WTC11 (cell line): ENCODE measurements at places on chromosomes 5 and 9. TPM values are rescaled to one million over a fixed set of nuclear protein-coding genes. Genes with fewer than 3 reads are reported as not detected.

PSIP1 gene
- 302 to 321 TPM (median 311 TPM) in 3 replicates for total RNA-seq

FOXD1 gene
- total RNA-seq, result 7.0 to 10.3 TPM (median 7.9 TPM) in 3 replicates

SLC28A3 gene
- total RNA-seq, result 0.05 TPM in 2 of 3 replicates, not detected in the other

WDR38 gene
- not detected in 3 replicates for total RNA-seq

DNA sequence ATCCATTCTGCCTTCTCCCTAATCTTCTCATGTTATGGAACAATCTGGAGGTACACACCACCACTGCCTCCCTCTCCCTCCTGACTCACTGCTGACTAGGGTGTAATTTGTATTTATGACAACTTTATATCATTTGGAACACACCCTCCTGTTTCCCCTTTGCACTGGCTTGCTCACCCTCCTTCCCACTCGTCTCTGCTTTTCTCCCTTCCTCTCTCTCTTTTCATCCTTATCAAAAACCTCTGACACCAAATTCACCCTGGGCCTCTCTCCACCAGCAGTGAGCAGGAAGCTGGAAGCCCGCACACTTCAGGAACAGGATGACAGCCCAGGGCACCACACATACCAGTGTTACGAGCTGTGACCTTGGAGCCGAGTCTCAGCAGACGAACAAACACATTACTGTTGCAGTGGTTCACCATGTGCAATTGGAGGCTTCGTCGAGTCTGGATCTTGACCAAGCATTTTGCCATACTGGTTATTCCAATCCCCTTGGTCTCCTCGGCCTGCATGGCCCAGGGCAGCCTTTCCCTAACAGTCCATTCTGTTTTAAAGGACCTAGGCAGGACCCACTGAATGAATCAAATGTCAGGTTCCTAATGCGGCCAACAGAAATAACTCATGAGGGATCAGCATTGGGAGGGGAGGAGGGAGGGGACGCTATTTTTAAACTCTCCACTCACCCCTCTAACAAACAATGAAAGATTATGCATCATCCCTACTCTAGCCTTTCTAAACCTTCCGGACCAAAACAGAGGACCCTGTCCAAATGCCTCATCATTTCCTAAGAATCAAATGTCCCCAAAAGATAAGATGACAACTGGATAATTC lies 203.9 kb upstream of the RASEF start:
- DNase-seq, result no peak

DNA sequence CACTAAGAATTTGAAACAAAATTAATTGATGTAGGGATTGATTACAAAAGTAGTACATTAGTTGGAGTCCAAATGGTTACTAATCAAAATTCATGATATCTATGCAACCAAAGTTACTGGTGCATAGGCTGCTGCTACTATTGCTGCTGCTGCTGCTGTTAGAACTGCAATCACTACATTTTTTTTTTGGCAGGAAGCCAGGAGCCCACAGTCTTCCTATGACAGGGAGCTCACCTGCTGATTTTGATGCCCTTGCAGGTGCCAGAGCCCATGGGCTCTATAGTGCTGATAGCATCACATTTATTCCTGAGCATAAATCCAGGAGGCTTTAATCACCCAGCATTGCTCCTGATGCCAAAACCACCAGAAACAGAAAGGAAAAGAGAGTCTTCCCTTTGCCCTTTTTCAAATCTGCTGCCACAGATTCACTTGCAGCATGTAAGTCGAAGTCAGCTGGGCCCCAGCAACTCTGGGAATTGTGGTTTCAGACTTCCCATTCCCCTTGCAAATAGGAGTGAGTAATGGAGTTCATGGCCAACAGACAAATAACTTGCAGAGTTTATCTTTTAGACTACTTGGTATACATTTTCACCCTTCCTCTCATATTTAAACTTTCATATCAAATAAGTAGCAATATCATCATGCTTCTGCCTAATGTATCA lies 17.6 kb downstream of the SLCO6A1 start:
- no peak for DNase-seq

GRCh38 chr5:33894566-33894965 lies 2.8 kb upstream of the ADAMTS12 start:
- DNase-seq, result no peak

DNA sequence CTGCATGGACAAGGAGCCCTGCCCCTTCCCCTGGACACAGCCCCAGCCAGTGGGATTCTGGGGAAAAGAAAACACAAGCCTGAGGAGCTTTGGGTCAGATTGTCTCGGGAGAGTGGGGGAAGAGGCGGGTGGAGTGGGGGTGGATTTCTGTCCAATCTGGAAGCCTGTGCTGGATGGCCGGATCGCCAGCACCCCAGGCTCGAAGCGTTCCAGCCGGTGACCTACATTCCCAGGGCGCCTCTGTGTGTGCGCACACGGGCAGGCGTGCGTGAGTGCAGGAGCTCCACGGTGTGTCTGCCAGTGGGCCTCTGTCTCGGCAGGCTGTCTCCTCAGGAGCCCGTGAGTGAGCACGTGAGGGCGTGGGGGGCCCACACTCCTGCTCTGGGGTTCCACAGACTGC lies 74.3 kb upstream of the DAB2IP start:
- DNase-seq, result no peak

DNA sequence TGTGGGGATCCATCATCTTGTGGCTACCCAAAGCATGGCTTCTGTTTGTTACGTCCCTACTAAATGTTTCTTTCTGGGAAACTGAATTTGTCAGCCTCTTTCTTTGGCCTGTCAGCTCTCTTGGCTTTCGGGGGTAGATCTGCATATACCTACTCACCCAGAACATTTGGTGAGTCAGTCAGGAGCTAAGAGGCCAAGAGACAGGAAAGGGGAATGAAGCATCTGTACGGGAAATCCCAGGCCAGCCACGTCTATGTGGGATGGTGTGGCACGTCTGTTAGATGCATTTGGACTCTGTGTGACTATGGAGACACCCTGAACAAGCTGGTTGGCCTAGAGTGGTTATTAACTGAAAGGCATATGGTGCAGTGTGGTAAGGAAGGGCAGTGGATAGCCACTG lies 58.1 kb downstream of the CDO1 start:
- DNase-seq, result no peak

DNA sequence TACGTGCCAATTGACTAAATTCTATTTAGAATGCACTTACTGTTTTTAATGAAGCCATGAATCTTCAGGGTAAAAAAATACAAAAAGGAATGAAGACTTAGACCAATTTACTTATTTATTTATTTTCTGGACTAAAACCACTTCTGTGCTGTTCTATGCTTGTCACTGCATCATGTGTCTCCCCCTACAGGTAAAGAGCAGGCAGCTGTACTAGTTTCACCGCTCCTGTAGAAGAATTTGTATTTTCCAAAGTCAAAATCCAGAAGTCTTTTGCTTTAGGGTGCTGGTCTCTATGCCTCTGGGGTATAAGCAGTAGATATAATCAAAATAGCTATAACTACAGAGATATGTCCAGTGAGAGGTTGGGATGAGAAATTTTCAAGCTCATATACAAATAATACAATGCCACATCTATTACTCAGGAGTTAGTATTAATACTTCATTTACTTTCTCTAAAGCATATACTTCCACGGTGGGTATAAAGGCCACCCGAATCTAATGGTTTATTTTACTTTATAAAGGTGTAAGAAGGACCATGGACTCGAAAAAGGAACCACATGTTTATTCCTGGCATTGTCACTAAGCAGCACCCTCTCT lies 591.5 kb downstream of the RAB3C start:
- no peak for DNase-seq

DNA sequence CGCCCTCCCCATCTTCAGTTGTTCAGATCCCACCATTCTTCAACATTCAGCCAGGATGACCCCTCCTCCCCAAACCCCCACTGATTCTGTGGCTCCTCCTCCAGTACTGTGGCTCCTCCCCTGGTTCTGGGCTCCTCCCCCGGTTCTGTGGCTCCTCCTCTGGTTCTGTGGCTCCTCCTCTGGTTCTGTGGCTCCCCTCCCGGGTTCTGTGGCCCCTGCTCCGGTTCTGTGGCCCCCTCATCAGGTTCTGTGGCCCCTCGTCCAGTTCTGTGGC lies 32.8 kb downstream of the C5orf15 start:
- no peak for DNase-seq

DNA sequence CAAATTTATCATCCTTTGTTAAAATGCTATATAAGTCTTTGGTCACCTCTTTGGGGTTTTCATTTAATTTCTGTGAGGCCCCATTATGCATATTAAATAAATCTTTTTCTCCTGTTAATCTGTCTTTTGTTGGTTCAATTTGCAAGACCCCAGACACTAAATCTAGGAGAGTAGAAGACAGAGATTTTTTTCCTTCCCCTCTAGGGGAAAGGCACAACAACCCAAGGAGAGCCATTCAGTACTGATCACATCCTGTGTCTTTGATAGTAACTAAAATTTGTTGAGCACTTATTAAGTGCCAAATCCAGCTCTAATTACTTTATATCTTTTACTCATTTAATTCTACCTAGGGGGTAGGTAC lies 74.4 kb downstream of the ALDH7A1 start:
- no peak for DNase-seq

DNA sequence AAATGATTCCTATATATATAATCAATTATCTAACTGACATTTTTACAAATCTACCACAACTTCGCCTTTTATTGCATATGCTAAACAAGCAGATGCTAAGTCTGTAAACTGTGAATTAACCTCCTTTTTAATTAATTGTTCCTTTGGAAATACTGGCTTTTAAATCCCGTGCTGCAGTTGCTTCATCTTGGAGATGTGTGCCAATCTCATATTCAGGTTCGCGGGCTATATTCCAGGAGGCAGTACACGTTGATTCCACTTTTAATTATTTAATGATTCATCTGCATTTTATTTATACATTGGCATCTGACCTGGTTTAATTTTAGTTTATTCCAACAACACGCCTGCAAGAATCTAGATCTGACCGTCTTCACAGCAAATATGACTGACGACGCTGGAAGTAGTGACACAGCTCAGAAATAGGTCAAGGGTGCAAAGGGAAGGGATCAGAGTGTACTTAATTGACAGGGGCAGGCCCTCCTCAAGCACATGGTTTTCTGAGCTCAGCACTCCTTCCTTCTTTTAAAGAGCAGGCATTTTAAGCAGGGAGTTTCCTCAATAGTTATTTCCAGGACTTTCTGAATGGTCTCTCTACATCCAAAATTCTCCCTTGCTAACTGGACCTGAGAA lies 125.2 kb downstream of the GLIS3 start:
- no peak for DNase-seq

GRCh38 chr9:125600194-125600593 lies 106.8 kb downstream of the MAPKAP1 start:
- no peak for DNase-seq

DNA sequence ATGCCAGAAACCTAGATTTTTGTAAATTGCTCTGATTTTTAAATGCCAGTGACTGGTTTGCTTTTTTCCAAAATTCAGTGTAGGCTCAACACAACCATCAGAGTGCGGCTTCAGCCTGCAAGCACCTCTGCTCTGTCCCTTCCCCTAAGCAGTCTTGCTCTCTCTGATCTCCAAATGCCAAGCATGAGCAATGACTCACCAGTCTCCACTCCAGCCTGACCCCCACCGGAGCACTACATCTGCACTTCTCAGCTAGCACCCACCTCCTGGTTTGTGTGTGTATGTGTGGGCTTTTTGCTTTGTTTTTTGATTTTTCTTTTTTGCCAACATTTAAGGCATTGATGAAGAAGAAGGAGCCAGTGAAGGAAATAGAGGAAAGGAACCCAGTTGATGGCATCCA lies 61.4 kb upstream of the ADRA1B start:
- DNase-seq, result no peak

- DNase-seq, result peak; percentile 13
Observed at GRCh38 chr5:21919414-21920022, 933.6 kb downstream of the CDH12 start.

GRCh38 chr5:86374611-86375010 lies 243.1 kb upstream of the COX7C start:
- DNase-seq, result no peak

DNA sequence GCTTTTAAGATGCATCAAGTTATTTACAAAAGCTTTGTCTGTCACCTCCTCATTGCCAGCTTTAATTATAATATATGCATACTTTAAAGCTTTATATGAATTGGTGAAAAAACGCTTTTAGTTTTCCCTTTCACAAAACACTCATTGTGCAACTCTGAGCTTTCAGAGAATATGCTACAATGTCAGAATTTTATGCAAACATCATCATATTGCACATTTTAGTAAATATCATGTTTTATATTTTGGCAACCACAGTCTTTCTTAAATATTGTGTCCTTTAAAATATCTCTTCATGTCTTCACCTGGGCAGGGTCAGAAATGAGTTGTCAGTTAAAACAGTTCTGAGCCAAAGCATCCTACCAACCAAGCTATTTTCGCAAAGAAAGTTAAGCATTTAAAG lies 601.1 kb upstream of the RORB start:
- DNase-seq, result no peak
